ENCODE measurements at places on chromosomes 7 and 10.

DNA sequence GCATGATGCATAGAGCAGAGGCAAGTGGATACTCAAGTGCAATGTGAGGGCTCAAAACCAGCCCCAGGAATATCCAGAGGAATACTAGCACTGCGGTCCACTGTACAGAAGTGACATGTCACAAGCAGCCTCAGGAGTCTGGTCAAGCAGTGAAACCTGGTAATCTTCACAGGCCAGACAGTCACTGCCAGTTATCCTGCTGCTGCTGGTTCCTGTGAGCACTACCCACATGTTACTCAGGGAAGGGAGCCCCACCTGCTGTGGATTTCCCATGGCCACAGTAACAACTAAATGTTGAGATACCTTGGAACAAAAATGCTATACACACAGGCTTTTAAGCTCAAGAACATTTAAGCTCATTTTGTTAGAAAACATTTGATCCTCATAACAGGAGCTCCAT is 103.0 kb downstream of the RNF133 start:
- no peak for DNase-seq

DNA sequence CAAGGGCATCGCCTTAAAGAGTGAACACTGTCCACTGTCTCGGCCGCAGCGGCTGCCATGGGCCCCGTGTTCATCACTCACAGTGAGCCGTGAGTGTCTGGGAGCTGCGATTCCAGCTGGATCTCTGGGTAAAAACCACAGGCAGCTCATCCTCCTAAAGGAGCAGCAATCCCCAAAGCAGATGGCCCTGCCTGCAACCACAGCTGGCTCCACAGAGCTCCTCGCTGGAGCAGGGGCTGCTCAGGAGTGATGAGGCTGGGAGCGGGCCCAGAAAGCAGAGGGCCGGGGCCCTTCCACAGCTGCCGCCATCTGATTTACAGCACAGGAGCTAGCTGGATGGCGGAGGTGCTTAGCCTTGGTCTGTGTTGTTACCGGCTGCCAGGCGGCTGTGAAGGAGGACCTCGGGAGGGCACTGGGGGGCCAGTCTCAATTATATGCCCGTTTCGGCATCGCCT is 6.6 kb upstream of the TMEM184A start:
- no peak for DNase-seq

GRCh38 chr10:125060026-125060425 is 100.3 kb downstream of the CTBP2 start:
- no peak for DNase-seq

GRCh38 chr7:13416071-13416470 is 573.4 kb downstream of the ETV1 start:
- DNase-seq, result no peak

DNA sequence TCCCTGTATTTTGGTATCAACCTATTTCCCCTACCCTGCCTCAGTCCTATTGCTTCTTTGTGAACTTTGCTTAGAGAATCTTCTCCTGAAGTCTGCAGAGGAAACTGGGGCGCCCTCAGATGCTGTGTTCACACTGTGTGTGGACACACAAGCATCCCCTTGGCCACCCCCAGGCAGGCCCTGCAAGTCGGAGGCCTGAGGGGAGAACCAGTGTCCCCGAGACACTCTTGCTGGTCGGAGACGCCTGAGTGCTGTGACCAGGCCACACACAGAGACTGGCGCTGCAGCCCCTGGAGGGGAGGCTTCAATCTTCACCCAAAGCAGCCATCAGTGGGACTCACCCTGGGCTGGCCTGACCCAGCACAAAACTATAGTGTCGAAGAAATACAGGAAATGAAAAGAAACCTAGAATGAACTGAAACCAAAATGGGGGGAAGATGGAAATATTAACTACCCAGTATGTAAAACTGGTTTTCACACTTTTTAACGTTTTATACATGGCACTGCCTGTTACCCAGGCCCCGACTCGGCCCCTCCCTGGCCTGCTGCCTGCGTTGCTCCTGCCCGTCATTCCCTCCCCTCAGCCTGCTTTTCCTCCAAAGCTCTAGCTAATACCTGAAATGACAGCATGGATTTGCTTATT is 48.4 kb upstream of the FAM20C start:
- DNase-seq, result no peak

GRCh38 chr10:111879969-111880368 is 303.6 kb downstream of the GPAM start:
- no peak for DNase-seq

DNA sequence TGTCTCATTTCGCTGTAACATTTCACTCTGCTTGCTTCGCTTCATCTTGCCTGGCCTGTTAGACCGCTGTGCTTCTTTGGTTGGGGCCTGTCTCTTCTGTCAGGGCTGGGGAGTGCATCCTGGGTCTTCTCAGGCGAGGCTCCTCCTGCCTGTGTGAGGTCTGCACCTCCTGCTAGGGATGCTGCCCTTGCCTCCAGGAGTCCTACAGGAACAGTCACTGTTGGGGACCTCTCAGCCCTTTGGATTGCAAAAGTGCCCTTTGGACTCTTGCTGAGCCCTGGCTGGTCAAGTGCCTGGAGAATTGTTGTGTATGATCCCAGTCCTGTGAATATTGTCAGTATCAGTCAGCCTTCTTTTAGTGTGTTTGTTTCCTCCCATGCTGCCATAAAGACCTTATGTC is 84.1 kb downstream of the MDFIC start:
- no peak for DNase-seq

DNA sequence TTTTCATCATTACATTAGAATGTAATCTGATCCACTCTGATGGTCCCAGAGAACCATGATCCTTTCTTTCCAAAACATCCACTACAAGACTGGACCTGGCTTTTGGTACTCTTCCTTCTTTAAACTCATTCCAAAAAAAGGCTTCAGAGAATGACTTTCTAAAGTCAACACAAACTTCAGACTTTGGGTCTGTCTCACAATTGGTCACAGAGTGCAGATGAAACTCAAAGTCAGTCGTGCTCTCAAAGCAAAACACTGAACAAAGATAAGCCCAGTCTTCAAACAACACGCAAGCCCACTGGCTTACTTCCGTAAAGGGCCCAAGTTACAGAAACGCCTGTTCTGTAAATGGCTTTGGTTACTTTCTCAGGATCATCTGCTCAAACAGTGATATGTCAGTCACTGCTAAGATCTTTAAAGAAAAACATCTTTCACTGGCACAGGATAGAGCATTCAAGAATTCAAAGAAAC is 250.9 kb upstream of the MKLN1 start:
- no peak for DNase-seq

DNA sequence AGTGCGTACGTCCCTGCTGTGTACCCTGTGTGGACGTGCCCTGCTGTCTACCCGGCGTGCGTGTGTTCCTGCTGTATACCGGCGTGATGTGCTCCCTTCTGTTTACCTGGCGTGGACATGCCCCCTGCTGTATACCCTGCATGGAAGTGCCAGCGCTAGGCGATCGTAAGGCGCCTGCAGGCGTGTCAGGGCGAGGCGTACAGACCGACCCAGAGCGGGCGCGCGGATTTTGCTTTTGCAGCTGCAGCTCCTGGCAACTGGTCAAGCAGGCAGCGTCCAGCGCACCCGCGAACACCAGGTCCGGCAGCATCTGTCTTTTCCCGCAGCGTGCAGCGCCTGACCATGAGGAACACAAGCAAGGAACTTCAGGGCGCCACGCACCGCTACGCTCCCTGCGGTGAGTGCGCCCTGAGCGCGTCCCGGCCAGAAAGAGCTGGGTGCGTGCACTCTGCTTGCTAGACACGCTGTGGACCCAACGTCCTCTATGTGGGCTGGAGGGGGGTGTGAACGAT is 680 bp downstream of the C7orf57 start:
- no peak for DNase-seq

GRCh38 chr10:70232155-70232858 is 922 bp downstream of the PPA1 start:
- DNase-seq, result no peak

DNA sequence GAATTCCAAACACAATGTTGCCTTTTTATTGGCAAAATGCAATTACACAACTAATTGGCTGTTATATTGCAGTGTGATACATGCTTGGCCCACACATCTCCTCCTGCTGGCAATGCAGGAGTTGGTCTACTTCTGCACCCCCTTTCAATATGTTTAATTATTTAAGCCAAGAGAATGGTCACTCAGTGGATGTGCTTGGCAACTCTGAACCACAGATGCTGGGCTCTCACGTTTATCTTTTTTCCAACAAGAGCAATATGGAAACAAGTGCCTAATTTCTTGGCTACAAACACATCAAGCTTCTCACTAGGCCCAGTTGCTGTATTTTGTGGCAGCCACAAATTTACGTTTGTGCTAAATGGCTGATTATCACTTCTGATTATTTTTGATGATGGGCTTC is 1149.2 kb upstream of the CELF2 start:
- no peak for DNase-seq

- no peak for DNase-seq
These were observed 151.3 kb downstream of the GALNT11 start for GRCh38 chr7:152176797-152177196.

DNA sequence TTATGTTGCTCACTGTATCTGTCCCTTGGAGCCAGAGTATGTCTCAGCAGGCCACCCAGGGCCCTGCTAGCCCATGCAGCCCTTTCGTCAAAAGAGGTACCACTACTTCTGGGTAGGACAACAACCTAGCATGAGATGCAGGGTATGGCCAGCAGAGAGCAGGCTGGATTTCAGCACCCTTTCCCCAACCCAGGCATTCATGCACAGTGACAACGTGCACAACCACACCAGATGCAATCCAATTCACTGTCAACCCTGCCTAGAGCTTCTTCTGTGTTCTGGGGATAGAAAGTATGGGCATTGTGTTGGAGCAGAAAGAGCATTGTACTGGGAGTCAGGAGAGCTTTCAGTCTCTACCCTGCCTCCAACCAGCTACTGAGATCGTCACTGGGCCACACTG is 37.9 kb downstream of the JAZF1 start:
- no peak for DNase-seq

DNA sequence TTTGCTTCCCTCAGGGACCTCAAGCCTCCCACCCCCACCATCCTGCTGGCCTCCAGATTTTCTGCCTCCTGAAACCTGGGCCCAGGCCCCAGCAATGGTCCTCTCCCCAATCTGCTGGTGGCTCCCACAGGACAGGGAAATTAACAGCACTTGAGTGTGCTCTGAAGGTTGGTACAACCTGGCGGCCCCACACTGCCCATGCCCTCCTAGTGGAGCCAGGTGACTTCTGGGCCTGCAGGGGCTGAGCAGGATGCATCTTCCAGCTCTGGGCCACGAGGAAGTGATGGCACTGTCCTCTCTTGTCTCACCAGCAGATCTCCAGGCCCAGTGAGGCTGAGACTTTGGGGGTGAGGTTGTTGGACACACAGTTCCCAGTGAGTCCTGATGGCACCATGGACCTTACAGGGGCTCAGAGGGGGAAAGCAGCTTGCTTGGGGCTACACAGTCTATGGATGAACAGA is 3.6 kb upstream of the ZMIZ1 start:
- DNase-seq, result no peak

DNA sequence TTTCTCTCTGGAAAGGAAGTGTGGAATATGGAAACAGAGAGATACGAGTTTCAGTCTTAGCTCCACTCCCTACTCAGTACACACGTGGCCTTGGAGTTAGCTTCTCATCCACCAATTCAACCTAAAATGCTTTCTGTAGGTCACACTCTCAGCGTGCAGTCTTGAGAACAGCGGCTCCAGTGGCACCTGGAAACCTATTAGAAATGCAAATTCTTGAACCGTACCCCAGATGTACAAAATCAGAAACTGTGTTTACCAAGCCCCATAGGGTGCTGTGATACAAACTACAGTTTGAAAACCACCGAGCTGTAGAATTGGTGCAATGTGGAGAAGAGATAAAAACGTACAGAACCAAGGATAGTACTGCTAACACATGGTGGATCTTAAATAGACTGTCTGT is 91.1 kb upstream of the SP4 start:
- no peak for DNase-seq

GRCh38 chr7:14336256-14336655 is 346.8 kb upstream of the ETV1 start:
- no peak for DNase-seq

GRCh38 chr10:5184987-5185775 is at the start of gene AKR1C8:
Gene AKR1C8, minus strand, starts transcription at chr10:5185150. Its CDS starts 46 bp downstream, at chr10:5185104.
- DNase-seq, result no peak

DNA sequence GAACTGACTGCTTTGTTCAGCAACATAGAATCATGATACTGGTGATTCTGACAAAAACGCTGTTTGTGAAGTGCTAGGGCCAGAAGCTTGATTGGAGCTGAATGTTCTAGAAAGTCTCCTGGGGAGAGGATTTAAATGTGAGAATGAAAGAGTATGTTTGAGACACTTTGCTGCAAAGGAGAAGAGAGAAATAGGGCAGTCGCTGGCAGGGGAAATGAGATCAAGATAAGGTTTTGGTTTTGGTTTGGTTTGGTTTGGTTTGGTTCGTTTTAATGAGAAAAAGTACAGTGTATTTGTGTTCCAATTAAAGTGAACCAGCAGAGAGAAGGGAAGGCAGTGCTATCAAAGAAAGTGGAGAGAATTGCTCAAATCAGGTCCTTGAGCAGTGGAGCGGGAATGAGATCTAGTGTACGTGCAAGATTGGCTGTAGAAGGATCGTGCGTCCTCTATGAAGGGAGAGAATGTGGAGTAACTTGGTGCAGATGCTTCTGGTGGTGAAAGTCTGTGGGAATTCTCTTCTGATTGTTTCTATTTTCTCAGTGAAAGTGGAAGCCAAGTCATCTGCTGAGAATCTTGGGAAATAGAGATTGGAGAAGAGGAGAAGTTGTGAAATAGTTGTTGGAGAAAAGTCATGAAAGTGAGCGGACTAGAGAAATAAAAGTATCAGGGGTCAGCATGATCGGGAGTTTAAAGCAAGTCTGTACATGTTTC is 270.5 kb downstream of the CCDC3 start:
- no peak for DNase-seq

DNA sequence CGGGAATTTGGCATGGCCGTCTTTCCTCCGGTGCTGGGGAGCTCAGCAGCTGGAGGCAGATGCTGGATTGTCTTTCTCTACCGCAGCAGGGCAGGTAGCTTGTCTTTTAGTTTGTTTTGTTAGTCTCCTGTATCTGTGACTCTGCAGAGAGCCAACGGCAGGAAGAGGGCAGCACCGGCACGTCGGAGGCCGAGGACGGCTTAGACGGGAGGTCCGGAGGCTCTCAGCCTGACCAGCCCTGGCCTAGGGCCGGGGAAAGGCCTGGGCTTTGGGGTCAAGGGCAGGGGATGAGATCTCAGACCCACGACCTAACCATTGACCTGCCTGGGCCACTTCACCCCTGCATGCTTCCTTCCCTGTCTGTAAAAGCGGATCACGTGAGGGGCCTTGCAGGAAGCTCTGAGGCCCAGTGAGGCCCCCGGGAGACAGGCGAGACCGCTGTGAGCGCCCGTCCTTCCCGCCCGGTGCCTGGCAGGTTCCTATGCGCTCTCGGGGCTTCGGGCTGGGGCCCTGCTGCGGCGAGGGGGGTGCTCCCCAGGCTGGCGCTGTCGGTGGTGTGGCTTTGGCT is 72.7 kb downstream of the LHPP start:
- DNase-seq, result no peak

- no peak for DNase-seq
These were observed 248.7 kb downstream of the CAMK1D start for GRCh38 chr10:12597788-12598765.

DNA sequence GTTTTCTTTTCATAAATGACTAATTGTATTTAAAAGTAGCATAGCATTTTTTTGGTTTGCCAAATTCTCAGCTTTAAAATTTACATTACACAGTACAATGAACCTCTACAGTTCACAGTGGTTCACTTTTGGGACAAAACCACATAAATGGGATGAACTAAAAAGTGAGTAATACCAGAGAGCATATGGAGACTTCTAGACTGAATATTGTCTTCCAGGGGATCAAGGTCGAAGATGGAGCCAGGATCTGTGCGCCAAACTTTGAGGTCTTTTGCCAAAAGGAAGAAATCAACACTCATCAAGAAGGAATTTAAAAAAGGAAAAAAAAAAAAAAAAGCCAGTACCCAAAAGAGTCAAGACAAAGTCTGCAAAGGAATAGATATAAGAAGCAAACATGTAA is 87.5 kb downstream of the NEBL start:
- no peak for DNase-seq
